Effector CD4-positive, alpha-beta T cell (primary cell): ENCODE measurements at places on chromosomes 1 and 21.

DNA sequence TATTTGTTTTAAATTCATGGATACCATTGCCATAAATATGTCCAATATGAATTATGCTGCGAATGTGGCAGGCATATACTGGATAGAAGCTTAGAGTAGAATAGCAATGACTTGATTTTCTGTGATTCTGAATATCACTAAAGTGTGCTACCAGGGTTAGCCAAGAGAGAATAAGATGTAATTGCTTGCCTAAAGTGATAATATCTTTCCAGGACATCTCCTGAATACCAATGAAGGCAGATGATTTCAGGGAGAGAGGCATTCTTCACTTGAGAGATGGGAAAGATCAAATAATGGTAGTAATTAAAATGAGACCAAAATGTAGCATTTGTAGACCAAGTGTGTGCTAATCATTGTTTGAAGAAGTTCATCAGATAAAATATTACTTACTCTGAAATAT is 53.4 kb upstream of the KIAA1614 start:
- DNase-seq, result no peak

- no peak for DNase-seq
Measured at GRCh38 chr1:189929501-189930099, 548.1 kb downstream of the BRINP3 start.

- DNase-seq, result no peak
Measured at GRCh38 chr1:109517337-109517736, 7.8 kb upstream of the AMIGO1 start.

DNA sequence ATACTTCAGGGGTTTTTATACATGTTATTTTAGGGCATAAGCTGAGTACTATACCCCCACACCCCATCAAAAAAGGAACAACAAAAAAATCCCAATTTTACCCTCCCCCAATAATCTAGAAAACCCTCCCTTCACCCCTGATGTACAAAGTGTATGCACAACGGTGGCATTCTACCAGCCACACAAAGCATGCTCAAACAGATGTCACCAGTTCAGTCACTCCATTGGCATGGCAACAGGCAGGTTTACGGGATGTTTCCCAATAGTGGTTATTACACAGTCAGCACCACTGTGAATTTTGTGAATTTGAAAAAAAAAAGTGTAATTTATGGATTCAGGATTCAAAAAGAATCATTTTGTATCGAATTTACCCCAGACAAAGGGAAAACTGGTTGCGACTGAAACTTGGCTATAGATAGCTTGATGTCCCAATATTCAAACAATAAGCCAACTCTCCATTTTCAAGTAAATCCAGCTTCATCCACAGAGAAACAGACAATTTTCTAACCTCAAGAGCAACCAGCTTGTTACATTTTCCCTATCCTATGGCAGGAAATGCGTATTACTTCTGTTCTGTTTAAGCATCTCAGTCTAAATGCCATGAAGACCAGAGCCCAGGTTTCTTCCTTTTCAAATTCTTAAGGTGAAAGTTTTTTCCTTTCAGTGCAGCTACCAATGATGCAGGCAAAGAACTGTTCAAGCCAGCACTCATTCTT is 34.0 kb upstream of the SLC45A3 start:
- no peak for DNase-seq

GRCh38 chr1:107795441-107795840 is 169.5 kb downstream of the VAV3 start:
- no peak for DNase-seq
